ENCODE measurements at places on chromosomes 16 and 17. TPM values are rescaled to one million over a fixed set of nuclear protein-coding genes. Genes with fewer than 3 reads are reported as not detected.
A peak's percentile ranks its signal among the peaks of the same experiment; 100 is the strongest.

DNA sequence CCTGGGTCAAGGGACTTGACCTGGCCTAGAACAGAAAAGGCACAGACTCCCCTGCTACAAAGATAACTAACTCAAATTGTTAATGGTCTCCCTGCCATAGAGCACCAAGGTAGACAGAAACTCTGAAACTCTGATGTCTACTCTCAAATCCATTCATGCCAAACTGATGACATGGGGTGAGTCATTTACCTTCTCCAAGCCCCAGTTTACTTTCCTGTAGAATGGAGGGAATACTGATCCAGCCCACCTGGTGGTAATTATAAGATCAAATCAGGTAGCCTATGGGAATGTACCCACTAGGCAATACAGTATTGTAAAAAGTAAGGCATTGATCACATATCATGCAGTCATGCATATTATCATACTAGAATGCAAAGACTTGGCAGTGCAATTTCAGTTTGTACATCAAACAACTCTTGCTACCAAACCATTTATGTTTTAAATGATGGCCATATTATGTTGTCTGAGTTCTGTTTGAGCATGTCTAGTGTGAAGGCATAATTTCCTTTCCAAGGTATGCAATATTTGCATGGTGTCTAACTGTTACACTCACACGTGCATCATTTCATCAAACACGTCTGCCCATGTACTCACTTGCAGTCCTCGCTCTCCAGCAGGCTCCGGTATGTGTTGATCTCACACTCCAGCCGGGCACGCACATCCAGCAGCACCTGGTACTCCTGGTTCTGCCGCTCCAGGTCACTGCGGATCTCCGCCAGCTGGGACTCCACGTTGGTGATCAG is 3.0 kb downstream of the KRT31 start:
- ATAC-seq = no peak

DNA sequence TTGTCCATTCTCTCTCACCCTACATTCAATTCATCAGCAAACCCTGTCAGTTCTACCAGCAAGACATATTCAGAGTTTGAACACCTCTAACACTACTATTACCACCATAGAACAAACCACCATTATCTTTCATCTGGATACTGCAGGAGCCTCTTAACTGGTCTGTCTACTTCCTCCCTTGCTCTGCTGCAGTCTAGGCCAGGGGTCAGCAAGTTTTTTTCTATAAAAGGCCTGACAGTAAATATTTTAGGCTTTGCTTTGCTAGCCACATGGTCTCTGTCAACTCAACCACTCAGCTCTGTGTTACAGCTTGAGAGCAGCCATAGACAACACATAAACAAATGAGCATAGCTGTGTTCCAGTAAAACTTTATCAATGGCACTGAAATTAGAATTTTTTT is 13.8 kb downstream of the KCTD19 start:
- no peak for ATAC-seq

DNA sequence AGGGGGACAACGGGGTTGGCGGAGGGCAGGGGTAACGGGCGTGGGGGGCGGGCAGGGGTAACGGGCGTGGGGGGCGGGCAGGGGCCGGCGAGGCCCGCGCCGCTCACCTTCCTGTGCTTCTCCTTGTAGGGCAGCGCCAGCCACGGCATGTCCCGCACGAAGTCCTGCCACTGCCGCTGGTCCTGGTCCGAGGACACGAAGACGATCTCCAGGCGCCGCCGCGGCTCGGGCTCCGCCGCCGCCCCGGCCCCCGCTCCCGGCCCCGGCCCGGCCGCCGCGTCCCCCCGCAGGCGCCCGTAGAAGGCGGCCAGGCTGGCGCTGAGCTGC is 401 bp downstream of the NXN start:
- no peak for ATAC-seq

- peak; percentile 92 for ATAC-seq
Observed at GRCh38 chr17:50087246-50087911, 7.8 kb upstream of the PDK2 start.

DNA sequence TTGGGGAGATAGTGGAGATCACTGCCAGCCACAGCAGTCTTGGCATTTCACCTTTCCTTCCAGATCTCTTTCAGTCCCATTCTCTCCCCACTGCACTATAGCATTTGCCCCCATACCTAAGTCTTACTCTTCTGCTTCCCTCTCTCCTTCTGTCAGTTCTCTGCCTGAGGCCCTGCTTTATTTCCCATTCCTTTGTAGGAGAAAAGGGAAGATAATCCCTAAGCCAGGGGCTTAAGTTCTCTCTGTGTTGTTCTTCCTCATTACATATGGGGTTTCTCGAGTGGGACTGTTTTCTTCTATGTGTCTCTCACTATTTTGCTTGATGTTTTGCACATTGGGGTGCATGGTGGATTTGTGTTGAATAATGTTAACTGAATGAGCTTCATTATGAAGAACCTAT is 6.4 kb downstream of the KDM6B start:
- no peak for ATAC-seq

DNA sequence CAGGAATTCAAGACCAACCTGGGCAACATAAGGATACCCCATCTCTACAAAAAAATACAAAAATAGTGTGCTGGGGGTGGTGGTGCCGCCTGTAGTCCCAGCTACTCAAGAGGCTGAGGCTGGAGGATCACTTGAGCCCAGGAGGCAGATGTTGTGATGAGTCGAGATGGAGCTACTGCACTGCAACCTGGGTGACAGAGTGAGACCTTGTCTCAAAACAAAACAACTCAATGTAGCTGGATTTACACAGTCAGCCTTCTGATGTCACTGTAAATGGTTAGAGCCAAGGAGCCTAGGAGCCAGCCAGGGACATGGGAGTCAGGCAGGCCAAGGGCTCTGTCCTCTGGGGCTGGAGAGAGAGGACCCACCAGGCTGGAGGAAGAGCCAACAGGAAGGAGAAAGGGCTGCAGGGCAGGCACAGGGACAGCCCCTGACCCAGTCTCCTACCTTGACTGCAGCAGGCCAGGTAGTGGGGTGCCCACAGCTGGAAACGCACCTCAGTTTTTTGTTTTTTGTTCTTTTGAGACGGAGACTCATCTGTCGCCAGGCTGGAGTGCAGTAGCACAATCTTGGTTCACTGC is 8.4 kb downstream of the CDIPT start:
- ATAC-seq = peak; percentile 31

DNA sequence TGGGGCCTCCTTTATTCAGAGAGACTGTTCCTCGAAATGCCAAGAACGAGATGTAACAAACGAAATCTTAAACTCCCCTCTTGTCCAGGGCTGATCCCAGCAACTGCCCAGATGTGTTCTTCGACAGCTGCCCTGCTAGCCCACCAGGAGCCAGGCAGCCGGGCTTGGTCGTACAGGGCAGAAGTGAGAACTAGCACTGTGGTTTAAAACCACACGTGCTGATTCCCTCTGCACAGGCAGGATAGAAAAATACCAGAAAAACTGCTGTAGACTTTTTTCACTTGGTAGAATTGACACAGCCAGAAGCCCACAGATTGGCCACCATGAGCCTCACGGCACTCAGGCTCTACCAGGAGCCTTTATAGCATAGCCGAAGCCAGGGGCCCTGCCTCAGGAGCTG is 33.1 kb downstream of the PLD6 start:
- ATAC-seq = peak; percentile 10

GRCh38 chr16:81693744-81694303 is 85.3 kb upstream of the PLCG2 start:
- no peak for ATAC-seq

TEX14 gene
- 0.30 TPM for total RNA-seq

GAST gene
- total RNA-seq = not detected

IKZF3 gene
- 119 TPM for total RNA-seq

TBC1D3E gene
- total RNA-seq = not detected

ZNF423 gene
- total RNA-seq = not detected

WNT3 gene
- 0.13 TPM for total RNA-seq

TMC7 gene
- not detected for total RNA-seq

VMO1 gene
- total RNA-seq = not detected

CPSF4L gene
- total RNA-seq = not detected

TP53TG3 gene
- total RNA-seq = not detected
